T47D (cell line): ENCODE measurements at places on chromosomes 1 and 21.
A peak's percentile ranks its signal among the peaks of the same experiment; 100 is the strongest.

GRCh38 chr1:85228972-85229371, 28.2 kb upstream of the SYDE2 start:
- DNase-seq = no peak

DNA sequence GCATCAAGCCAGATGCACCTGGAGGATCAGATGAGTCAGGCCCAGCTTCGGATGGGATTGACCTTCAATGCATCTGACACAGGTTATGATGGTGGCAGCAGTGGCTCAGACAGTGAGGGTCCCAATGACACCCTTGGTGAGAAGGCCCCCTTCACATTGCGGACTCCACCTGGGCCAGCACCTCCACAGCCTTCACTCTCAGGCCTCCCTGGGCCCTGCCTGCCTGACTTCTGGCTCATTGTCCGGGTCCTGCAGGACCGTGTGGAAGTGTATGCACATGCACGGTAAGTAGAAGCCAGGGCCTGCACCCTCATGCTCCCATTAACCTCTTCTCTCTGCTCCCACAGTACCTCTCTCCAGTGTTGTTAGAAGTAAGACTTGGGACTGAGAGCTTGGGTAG, 20.8 kb downstream of the HYI start:
- no peak for DNase-seq

- DNase-seq = no peak
Observed at GRCh38 chr1:12173631-12174121, 6.9 kb downstream of the TNFRSF1B start.

GRCh38 chr1:210239349-210240111, 6.9 kb downstream of the SERTAD4 start:
- no peak for DNase-seq

DNA sequence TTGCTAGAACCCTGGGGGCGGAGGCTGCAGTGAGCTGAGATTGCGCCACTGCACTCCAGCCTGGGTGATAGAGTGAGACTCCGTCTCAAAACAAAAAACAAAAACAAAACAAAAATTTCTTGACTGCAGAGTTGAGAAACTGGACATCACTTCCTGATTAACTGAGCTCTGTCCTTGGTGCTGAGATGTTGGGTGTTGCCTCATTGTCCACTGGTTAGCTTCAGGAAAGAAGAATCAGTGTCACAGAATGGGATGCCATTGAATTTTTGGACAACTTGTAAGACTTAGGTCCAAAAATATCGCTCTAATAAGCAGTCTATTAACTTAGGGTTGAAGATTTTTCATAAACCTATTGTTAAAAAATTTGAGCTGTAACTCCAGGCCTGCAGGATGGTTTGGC, 23.8 kb upstream of the KCNA10 start:
- DNase-seq = peak; percentile 81

- DNase-seq = no peak
Observed at GRCh38 chr1:58395355-58395754, 151.2 kb downstream of the OMA1 start.

GRCh38 chr1:116008656-116009390, 32.5 kb downstream of the SLC22A15 start:
- DNase-seq = peak; percentile 2

- DNase-seq = no peak
Observed at GRCh38 chr1:154621875-154622274, 13.9 kb upstream of the ADAR start.

DNA sequence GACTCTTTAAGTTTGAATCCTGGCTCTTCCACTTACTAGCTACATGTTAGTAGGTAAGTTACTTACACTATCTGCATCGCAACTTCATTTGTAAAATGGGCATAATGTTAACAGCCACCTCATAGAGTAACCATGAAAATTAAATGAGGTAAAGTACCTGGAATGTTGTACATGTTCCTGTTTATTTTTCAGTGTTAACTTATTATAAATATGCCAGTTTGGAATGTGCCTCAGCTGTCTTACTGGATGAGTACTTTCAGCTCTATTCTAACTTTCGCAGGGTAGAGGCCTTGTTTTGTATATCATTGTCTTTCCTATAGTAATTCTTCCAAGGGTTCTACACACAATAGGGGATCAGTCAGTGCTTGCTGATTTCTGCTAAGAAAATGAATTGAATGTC, 167.4 kb downstream of the DUSP10 start:
- DNase-seq = no peak

DNA sequence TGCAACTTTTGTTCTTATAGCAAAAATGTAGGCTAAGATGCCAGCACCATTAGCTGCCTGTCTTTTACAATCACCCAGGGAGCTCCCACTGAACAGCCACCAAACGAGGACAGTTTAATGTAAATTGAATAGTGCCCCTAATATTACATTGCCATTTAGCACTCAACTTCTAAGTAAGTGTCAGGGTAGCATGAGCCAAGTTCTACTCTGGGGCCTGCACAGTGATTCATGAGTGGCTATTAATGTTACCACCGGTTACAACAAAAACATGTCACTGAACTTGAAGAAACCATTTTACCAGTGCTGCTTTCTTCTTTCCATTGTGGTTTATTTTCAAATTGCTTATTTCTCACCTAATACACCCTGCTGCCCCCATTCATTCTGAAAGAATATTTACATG, 295.6 kb upstream of the RRP15 start:
- no peak for DNase-seq

DNA sequence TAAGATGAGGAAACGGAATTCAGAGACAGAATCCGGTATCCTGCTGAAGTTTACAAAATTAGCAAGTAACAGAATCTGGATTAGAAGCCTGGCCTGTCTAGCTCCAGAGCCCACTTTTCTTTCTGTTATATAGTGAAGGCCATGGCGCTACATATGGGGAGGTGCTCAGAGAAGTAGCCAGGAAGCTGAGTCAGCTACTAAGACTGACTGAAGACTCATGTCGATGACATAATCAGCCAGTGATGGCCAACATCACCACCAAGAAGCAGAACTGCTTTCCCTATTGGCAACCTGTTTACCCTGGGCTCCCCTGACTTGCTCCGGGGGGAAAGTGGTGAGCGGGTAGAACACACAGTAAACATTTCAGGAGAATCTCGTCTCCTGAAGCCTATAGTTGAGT, 18.8 kb downstream of the LRRC52 start:
- no peak for DNase-seq

GRCh38 chr1:183180634-183181056, 5.4 kb upstream of the LAMC2 start:
- no peak for DNase-seq

- no peak for DNase-seq
Observed at GRCh38 chr1:18900303-18900841, 2.0 kb downstream of the ALDH4A1 start.

DNA sequence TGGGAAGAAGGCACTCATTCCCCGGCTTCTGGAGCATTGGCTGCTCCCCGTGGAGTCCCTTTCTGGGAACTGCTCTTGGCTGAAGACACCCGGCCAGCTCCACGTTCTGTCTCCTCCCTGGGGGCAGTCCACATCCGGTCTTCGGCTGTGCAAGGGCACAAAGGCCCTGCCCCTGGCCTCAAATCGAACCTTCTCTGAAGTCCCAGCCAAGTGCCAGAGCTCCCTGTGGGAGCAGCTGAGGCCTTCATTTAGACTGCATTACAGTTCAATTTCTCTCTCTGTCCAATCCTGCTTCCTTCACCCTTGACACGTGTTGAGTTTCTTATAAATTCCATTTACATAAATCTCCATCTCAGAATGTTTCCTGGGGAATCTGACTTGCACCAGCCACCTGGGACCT, 132.9 kb upstream of the POU3F1 start:
- DNase-seq = no peak

DNA sequence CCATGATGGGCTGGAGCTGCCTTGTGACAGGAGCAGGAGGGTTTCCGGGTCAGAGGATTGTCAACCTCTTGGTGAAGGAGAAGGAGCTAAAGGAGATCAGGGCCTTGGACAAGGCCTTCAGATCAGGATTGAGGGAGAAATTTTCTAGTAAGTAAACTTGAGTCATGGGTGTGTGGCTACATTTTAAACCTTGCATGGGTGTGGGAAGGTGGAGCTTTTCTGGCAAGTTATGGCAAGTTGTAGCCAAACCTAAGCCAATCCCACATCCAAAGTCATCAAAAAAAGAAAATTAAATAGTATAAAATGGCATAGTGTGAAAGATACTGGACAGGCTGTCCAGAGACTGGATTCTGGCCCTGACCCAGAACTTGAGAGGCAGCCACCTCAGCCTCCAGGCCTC, 39.8 kb upstream of the HSD3B1 start:
- DNase-seq = no peak

DNA sequence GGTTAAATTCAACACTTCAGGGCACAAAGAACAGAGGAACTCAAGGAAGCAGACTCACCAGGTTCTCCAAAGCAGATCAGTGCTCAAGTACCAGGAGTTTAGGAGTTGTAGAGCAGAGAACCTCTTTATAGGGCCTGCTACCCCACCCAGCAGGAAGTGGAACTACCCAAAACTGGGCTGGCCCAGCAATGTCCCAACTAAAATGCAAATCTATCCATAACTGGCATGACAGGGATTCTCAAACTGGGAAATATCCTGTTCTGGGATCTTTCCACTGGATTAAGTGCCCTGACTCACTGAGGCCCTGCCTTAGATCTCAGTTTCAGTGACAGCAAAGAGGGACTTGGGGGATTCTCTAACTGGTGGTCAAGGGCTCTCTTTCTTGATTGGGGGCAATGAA, at the start of gene SPRR2E:
Gene SPRR2E, minus strand, starts transcription at position 101 of the 400 bp plus-strand sequence. CDS start 775 bp downstream, outside the sequence.
- DNase-seq = no peak

GRCh38 chr1:220690140-220691052, at the start of gene C1orf115:
TSS of gene C1orf115 (plus strand) at chr1:220690363. CDS start at chr1:220690403, 40 bp downstream.
- peak; percentile 95 for DNase-seq

DNA sequence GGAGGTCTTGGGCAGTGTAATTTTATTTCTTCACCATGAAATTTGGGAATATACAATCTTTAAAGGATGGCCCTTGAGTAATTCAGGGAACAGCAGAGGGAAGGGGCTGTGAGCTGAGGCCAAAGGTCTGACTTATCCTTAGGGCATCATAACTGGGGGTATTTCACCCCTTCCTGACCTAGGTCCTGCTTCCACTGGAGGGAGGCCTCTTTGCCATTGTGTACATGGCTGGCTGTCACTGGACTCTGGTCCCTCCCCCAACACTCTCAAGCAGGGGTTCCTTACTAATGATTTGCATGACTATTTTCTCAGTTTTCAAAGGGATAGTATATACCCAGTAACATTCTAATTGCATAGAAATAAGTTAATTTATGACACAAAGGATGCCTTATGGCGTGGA, 7.2 kb upstream of the PSRC1 start:
- DNase-seq = no peak

- DNase-seq = no peak
Observed at GRCh38 chr1:180084867-180085266, 69.8 kb upstream of the QSOX1 start.

- DNase-seq = no peak
Observed at GRCh38 chr1:28966617-28967016, 52.2 kb downstream of the EPB41 start.

DNA sequence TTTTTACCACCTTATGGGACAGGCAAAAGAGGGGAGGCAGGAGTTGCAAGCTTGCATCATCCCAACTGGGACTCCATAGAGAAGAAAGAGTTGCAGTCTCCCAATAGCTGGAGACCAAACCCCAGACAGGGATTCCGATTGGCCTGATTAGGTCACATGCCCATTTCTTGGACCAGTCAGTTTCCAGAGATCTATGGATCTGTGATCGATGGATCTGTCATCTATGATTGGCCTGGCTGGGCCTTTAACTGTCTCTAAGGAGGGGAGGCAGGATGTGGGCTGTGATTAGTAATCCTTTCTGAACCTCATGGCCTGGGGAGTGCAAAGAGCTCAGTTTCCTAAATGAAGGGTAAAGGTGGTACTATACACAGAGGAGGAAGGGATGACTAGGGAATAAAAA, 252.1 kb downstream of the MATN1 start:
- DNase-seq = no peak

DNA sequence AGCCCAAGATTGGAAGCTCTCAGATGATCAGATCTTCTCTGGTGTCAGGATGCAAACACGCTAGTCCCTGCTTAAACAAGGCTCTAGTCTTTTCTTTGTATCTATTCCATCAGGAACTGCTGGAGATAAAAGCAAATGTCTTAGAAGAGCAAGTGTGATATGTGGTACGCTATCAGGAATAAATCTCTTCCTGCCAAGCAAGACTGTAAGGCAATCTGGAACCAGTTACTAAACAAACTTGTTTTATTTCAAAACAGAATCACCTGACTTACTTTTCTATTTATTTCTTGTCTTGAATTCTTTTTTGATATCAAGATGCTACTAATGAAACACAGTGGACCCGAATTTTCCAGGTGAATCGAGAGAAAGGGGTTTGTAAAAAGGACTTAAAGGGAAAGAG, 139.9 kb upstream of the ZNF644 start:
- peak; percentile 12 for DNase-seq

- no peak for DNase-seq
Observed at GRCh38 chr1:912740-913301, 10.9 kb upstream of the SAMD11 start.

- no peak for DNase-seq
Observed at GRCh38 chr1:229600229-229600628, 25.7 kb downstream of the TAF5L start.

- no peak for DNase-seq
Observed at GRCh38 chr1:236039740-236040685, 24.9 kb downstream of the NID1 start.

DNA sequence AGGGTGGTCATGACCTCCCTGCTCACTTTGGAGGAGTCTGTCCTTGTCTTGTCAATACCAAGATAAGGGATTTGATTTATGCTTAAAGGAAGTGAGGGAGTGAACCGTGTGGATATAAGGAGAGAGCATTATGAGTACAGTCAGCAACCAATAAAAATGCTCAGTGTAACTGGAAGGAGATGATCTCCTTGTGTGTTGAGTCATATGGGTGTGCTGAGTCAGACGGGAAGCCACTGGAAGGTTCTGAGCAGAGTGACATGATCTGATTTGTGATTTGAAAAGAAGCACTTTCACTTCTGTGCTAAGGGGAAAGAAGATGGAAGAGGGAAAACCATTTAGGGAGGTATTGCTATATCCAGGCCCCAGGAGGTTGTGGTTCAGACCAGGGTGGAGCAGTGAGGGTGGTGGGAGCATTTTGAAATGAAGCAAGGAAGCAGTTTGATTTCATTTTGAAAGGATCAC, 2.5 kb upstream of the BCL10 start:
- DNase-seq = no peak

GRCh38 chr1:232328486-232329102, 301.3 kb downstream of the SIPA1L2 start:
- DNase-seq = no peak

- no peak for DNase-seq
Observed at GRCh38 chr1:207306603-207307002, 14.9 kb upstream of the CD55 start.

DNA sequence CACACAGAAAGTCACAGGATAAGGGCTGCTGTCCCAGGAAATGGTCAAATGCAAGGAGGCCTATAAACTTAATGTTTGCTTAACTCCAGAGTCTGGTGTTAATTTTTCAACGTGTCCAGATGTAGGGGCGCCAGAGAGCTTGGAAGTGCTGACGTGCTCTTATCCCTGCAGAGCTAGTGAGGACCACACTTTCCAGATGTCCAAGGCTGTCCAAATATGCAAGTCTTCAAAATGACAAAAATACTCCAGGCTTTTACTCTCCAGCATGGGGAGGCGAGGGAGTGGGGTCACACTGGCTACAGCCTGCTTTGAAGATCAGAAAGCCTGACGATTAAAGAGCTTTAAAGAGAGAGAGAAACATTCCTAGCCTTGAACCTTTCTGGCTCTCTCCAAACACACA, 57.6 kb downstream of the ABCA4 start:
- DNase-seq = peak; percentile 62
